ENCODE measurements at places on chromosomes 1 and 21.

DNA sequence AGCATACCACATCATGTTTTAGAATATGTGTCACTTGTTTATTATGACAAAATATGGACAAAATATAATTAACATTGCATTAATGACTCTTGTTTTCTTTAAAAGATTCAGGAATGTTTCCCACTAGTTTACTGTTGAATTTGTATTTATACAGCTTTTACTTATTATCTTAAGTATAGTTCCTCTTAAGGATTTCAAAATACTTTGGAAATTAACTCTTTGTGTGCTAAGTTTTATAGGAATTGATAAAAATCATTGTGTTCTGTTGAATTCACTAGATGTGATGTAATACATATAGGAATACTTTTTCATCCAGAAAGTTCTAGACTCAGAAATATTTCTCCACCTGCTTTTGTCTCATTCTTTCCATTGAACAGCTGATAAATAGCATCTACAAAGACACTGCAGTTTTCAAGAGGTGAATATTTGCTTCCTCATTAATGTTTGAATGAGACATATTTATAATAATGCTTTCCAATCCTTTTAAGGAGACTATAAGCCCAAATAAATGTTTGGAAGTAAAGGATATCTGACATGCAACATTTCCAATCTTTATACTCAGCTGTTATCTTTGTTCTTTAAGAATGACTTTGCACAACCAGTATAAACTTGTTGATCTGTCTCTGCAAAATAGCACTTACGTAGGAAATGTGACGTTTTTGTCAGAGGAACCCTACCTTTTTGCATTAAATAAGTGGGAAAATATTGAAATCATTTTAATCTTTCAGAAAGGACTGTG is 38.4 kb upstream of the SAMSN1 start:
- no peak for DNase-seq

DNA sequence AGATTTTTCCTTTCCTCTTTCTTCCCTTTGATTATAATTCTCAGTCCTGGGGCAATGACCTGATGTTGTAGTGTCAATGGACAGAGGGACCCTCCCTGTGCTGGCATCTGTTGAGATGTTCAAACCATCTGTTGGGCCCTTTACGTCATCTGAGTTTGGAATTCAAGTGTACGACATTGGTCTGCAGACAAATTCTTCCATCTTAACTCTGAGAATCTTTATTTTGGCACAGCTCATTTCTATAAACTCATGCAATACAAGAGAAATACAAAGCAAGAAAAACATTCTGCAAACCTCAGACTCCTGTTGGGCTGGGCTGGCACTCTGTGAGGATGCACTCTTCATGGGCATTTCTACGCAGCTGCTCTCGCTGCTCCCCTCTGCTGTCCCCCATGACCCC is 54.2 kb downstream of the IFI44 start:
- DNase-seq: no peak

GRCh38 chr1:151492120-151492519 is 19.1 kb upstream of the CGN start:
- DNase-seq: no peak

- peak; percentile 84 for DNase-seq
These were observed 37.7 kb downstream of the KIAA0040 start for GRCh38 chr1:175154629-175155472.

DNA sequence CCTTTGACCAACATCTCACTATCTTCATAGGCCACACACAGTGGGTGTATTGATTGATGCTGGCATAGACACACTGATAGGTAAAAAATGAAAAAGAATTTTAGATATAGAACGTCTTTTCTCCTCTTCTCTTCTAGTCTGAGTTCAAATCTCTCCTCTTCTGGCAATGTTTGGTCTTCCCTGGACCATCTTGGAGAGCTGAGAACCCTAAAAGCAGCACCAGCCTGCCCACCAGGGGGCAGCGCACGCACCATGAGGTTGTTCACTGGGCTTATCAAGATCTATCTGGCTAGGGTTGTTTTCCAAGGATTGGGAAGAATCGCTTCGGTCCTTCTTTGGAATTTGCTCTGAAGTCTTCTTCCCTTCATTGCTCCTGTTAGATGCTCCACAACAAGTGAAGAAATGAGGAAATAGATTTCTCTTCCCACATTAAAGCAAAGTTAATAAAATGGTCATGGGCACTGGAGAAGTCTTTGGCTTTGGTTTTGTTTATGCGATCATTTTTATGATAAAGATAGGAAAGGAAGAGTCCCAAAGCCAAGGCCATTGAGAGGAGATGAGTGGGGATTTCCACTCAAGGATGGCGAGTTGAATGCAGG is 104.0 kb upstream of the OLIG2 start:
- DNase-seq: peak; percentile 75

DNA sequence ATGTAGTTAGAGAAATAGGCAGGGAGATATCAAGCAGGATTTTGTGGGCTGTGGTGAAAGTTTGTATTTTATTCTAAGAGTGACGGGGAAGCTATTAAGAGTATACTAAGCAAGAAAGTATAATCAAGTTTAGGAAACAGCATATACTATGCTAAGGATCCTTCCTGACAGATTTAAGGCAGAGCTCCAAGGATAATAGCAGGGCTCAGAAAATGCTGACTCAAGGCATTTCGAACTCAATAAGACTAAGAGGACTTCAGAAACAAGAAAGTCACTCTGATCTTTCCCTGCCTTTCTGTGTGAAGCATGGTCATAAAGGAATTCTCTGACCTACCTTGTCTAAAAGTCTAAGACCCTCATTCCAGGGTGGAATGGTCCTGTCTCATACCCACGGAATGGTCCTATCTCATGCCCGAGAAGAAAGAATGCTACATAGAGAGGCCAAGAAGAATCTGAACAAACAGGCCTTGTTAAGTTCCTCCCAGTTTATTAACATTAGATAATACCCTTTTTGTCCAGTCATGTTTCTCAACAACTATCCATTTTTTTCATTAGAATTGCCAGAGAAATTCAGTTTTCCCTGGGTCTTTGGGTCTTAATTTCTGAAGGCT is 59.1 kb downstream of the HFM1 start:
- no peak for DNase-seq

DNA sequence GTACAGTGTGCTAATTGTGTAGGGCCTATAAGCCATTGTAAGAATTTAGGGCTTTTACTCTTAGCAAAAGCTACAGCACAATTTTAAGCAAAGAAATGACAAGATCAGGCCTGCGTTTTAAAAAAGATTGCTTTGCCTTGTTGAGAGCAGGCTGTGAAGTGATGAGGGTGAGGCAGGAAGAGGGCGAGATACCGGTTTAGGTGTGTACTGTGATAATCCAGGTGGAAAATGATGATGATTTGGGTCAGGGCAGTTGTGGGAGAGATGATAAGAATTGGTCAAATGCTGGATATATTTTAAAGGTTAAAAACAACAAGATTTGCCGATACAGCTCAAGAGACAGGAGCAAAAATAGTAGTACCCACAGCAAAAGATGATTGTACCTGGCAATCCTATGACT is 72.0 kb downstream of the SWT1 start:
- no peak for DNase-seq

DNA sequence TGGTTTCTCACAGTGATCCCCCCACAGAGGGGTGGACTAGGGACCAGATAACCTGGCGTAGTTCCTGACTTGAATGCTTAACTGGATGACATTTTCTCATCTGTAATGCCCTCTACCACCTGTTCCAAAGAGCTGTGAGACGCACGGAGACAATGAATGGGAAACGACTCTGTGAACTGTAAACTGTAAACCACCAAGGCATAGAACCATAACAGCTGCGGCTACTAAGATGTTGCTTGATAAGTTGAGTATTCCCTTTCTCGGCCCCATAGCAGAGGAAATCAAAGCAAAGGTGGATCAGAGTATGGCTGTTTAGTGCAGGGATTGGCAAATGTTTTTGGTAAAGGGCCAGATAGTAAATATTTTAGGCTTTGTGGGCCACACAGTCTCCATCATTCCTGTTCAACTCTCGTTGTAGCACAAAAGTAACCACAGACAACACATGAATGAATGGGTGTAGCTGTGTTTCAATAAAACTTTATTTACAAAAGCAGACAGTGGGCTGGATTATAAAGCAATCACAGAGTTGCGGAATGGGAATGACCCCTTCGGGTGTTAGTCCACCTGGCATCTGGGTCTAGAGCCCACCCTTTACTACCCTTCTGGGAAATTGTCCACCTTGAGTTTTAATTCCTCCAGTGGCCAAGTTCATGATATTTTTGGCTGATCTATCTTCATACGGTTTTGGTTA is 315.2 kb downstream of the RPS6KC1 start:
- no peak for DNase-seq

- DNase-seq: no peak
These were observed 42.8 kb downstream of the ZZZ3 start for GRCh38 chr1:77639557-77640069.

DNA sequence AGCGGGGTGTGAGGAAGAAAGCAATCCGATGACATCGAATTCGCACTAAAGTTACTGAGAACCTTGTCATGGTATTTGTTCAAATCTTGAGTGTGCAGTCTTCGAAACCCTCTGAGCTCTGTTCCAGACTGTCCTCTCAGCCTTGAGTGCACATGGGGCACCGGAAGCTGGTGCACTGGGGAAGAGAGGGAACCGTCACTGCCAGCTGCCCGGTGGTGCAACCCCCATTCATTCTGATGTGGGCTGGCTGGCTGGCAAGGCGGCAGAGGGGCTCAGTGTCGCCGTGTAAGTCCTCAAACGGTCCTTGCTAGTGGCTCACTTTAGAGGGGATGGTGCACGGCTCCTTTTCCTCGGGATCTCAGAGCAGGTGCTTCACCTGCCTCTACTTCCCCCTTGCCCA is 137.4 kb downstream of the KIF26B start:
- DNase-seq: no peak

DNA sequence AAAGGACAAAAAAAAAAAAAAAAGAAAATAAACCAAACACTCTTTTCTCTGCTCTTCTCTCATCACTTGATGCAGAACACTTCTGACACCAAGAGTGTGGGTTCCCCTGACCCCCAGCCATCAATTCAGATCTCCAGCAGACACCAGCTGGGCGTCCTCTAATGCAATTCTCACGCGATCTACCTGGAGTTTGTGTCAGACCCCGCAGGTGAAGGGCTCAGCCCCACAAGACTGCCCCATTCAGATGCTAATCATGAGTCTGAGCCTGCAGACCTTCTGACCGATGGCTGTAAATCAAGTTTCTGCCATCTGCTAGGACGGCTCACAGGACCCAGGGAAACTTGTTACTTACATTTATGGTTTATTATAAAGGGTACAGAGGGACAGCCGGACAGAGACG is 133.6 kb upstream of the C1orf174 start:
- no peak for DNase-seq

GRCh38 chr1:56430141-56430839 is 149.1 kb downstream of the PLPP3 start:
- DNase-seq: no peak

DNA sequence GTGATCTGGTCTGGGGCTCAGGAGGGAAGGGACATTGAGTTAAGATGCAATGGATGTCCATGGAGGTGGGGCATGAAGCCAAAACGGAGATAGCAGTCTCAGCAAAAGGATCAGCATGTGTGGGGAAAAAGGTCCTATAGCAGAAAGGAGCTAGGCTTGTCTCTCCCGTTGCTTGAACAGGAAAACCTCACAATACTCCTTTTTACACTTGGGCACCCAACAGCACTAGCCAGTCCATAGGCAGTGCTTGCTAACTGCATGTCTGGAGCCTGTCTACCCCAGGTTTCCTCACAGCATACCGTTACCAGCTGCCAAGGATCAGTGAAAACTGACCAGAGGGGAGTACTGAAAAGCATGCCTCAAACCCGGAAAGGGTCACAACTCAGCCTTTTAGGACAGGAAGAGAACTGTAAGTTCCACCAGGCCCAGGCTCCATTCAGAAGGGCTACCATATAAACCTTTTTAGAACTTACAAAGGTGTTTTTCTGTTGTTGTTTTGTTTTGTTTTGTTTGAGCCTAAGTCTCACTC is 78.6 kb downstream of the JAK1 start:
- no peak for DNase-seq

DNA sequence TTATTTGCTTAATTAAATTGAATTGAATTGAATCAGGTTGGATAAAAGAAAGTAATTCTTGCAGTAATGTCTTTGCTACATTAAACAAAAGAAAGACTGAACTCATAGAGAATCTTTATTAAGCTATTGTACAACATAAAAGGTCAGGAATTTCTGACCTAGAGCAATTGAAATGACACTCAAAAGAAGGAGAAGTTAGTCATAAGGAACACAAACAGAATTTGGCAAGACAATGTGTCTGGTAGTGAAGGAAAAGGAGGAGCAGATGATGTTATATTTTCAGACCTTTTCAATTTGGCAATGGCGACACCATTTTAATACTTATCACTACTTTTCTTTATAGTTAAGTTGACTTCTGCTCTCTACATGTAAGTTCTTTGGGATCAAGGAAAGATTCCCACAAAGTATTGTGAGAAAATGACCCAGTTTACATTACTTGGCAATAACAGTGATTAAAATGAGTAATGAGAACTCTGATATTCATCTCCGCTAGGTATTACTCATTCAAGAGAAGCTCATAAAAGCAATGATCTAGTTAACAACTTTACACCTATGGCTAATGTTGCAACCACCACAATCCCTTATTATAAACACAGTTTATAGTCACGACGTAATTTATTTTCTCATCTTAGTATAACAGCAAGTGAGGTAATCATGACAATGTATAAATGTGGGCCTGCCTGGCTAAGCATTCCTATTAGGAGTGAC is 14.7 kb upstream of the KRTAP21-1 start:
- no peak for DNase-seq

DNA sequence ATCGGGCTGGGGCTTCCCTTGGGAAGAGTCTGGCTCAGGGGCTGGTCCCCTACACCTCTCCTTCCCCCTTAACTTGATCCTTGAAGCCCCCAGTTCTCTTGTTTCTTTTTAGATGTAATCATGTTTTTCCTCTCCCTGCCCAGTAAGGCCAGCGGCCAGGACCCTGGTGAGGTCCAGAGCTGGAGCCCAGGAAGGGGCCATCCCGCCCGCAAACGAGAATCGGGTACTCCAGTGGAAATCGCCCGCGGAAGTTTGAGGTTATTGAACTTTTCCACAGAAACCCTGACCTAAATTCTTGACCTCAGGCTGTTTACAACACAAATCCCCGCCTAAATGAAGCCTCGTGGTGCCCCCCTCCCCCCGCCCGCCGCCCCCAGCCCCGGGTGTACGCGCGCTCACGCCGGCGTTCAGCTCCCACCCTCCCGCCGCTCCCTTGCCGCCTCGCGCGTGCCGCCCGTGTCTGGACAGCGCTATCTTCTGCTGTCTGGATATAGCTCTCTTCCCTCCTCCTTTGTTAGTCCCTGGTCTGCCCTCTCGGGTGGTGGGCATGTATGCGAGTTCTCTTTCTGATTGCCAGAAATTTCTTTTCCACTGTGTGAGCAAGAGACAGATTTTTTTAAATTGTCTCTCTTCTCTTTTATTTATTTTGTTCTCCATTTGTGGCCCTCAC is 165.9 kb upstream of the CACNA1E start:
- DNase-seq: peak; percentile 29

DNA sequence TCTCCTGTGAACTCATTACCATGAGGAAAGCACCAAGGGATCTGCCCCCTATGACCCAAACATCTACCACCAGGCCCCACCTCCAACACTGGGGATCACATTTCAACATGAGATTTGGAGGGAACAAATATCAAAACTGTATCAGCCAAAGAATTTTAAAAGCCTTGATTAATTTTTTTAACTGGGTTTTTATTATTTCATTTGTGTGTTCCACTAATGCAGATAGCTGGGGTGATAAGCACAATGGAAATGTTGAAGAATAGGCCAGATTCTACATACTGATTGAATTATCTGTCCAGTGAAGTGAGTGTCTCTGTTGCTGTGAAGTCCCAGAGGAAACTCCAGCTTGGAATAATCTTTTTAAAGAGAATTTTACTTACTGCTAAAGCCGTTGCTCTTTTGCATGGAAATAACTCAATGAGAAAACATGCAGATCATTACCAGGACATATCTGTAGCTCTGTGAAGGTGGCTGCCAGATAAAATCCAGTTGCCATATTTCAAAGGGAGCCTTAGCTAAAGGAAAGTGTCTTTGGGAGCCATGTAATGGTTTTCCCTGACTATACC is 44.4 kb upstream of the DHCR24 start:
- no peak for DNase-seq
